ENCODE measurements at places on chromosomes 12 and 14.

GRCh38 chr12:107238296-107238695 lies 144.9 kb upstream of the CRY1 start:
- no peak for DNase-seq

GRCh38 chr12:107955966-107956643 lies 173.0 kb upstream of the WSCD2 start:
- DNase-seq: no peak

DNA sequence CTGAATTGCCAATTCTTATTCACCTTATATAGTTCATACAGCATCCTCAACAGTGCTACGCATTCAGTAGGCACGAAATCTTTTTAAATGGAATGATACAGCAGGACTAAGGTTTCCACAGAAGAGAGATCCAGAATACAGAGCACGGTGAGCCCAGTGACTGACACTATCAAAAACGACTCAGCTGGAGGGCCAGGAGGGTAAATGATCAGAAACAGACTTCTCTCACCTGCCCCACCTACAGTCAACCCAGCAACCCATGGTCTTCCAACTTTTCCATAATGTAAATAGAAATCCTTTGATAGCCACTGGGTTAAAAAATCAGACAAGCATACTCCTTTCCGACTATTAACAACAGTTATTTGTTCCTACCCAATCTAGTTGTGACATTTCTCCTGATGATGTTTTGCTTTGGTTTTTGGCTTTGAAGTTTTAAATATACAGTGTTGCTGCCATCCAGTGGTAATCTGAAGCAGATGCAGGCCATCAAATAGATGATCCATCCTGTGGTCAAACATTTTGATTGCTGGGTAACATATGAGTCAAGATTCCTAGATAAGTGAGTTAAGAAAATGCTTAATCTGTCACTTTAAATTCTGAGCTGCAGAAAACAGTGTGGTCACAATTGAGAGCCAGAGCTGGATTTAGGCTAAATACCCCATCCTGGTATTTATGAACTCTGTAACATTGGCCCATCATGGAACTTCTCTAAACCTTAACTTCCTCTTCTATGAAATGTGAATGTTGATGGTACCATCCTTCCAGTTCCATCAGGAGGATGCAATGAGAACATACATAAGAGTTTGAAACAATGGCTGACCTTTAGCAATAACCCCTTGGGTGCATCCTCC lies 42.0 kb downstream of the GPHB5 start:
- no peak for DNase-seq

GRCh38 chr14:92500491-92500941 lies 13.1 kb upstream of the RIN3 start:
- no peak for DNase-seq

DNA sequence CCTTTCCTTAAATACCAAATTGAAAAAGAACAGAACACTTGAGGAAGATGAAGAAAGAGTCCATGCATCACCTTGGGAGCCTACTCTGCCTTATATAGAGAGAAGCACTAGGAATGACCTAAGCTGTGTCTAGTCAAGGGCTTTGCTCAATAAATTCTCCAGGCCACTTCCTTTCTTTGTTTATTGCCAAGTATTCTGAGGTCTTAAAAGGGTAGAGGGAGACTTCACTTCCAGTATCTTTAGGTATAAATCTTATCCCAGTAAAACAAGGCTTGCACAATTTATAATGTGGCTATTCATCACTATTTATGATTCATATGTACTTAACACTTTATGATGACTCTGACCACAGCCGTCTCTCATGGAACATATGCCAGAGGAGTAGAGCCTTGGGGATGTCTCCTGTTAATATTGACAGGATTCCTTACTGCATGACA lies 85.1 kb upstream of the ARHGAP5 start:
- no peak for DNase-seq

- no peak for DNase-seq
Measured at GRCh38 chr14:51432302-51432948, 192.4 kb downstream of the TMX1 start.
